ENCODE measurements at places on chromosomes 12 and 14.

GRCh38 chr12:51511546-51512260 is 79.3 kb upstream of the SCN8A start:
- no peak overlapping the region for H3K27ac ChIP-seq
- DNase-seq, result no peak
- H3K4me3 ChIP-seq, result no peak overlapping the region
- H3K4me1 ChIP-seq, result no peaks in the 10 kb centered on the region

- no peak overlapping the region for H3K4me3 ChIP-seq
- H3K27ac ChIP-seq, result no peak overlapping the region
- no peak for DNase-seq
- peaks cover 3% of the 10 kb centered on the region for H3K27me3 ChIP-seq
- peaks cover 4% of the 10 kb centered on the region for H3K4me1 ChIP-seq
These were observed 11.3 kb downstream of the FGF6 start for GRCh38 chr12:4434301-4434700.

GRCh38 chr14:96752125-96752524 is 45.1 kb upstream of the VRK1 start:
- no peak overlapping the region for H3K4me3 ChIP-seq
- peaks cover 13% of the 10 kb centered on the region for H3K27me3 ChIP-seq
- no peaks in the 10 kb centered on the region for H3K36me3 ChIP-seq
- no peak for DNase-seq

GRCh38 chr12:130925666-130926015 is 28.1 kb upstream of the ADGRD1 start:
- DNase-seq, result no peak
- H3K4me1 ChIP-seq, result no peaks in the 10 kb centered on the region
- no peak overlapping the region for H3K4me3 ChIP-seq
- peaks cover 35% of the 10 kb centered on the region for H3K27me3 ChIP-seq
- no peak overlapping the region for H3K27ac ChIP-seq

- no peak overlapping the region for H3K27ac ChIP-seq
- peaks cover under 1% of the 10 kb centered on the region for H3K4me1 ChIP-seq
- no peak for DNase-seq
- H3K27me3 ChIP-seq, result no peaks in the 10 kb centered on the region
- no peak overlapping the region for H3K4me3 ChIP-seq
These were observed 23.1 kb downstream of the FBRSL1 start for GRCh38 chr12:132513070-132513398.

GRCh38 chr14:33809396-33809981 is 141.4 kb downstream of the EGLN3 start:
- H3K4me3 ChIP-seq, result no peak overlapping the region
- no peak for DNase-seq
- peaks cover 10% of the 10 kb centered on the region for H3K27me3 ChIP-seq
- no peaks in the 10 kb centered on the region for H3K36me3 ChIP-seq
- H3K4me1 ChIP-seq, result no peaks in the 10 kb centered on the region

- DNase-seq, result no peak
- no peak overlapping the region for H3K4me3 ChIP-seq
- peaks cover 20% of the 10 kb centered on the region for H3K4me1 ChIP-seq
- no peaks in the 10 kb centered on the region for H3K36me3 ChIP-seq
- H3K27me3 ChIP-seq, result peaks cover 25% of the 10 kb centered on the region
- H3K27ac ChIP-seq, result no peak overlapping the region
These were observed 151.8 kb upstream of the FKBP4 start for GRCh38 chr12:2642896-2643425.

DNA sequence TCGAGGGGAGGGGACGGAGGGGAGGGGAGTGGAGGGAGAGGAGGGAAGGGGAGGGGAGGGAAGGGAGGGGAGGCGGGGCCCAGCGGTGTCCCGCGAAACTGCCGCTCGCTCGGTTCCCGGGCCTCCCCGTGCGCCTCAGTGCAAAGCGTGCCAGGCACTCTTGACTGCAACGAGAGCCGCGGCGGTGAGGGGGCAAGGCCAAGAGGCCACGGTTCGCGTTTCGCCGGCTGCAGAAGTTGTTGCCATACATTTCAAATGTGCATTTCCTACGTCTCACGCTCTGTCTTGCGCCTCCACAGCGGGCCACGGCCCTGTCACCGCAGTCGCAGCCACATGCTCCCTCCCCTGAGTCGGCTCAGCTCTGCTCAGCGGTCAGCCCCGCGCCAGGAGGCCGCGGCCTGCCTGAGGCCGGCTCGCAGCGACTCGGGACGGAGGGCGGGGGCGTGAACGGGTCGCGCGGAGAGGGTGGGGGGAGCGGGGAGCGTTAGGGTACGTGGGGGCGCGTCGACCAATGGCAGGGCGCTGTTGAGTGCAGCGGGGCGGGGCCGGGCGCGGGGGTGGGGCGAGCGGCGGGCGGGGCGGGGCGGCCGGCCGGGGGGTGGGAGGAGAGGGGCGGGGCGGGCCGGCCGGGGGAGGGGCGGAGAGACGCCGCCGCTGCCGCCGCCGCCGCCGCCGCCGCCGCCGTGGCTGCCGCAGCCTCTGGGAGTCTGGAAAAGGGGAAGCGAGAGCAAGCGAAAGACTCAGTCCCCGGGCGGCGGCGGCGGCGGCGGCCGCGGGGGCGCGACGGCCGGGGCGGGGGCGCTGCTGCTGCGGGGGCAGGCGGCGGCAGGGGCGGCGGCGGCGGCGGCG is at the start of gene PPP2R5C:
PPP2R5C (plus strand) TSS at position 678 of the 849 bp plus-strand sequence. CDS start 185 bp downstream, outside the sequence.
- peaks cover 34% of the 10 kb centered on the region for H3K4me1 ChIP-seq
- H3K27ac ChIP-seq, result peak within 1 kb of the TSS; percentile 80
- peaks cover 17% of the 10 kb centered on the region for H3K36me3 ChIP-seq

DNA sequence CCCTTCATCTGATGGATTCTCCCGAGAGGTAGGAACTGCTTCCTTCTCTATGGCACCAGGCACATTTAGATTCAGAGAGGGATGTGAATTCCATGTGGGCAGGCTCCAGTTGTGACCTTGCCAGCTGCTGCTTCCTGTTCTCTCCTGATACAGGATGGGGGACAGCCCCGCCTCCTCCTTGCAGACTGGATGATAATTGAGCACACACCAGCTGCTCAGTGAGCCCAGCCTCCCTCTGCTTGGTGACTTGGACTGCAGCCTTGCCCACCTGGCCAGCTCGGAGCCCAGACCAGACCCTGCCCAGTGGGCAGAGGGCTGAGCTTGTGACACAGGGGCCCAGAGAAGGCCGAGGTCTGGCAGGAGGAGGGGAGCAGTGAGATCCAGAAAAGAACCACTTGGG is 90.2 kb downstream of the CALM1 start:
- no peak overlapping the region for H3K4me3 ChIP-seq
- H3K4me1 ChIP-seq, result peaks cover 11% of the 10 kb centered on the region
- no peak for DNase-seq
- no peaks in the 10 kb centered on the region for H3K36me3 ChIP-seq

DNA sequence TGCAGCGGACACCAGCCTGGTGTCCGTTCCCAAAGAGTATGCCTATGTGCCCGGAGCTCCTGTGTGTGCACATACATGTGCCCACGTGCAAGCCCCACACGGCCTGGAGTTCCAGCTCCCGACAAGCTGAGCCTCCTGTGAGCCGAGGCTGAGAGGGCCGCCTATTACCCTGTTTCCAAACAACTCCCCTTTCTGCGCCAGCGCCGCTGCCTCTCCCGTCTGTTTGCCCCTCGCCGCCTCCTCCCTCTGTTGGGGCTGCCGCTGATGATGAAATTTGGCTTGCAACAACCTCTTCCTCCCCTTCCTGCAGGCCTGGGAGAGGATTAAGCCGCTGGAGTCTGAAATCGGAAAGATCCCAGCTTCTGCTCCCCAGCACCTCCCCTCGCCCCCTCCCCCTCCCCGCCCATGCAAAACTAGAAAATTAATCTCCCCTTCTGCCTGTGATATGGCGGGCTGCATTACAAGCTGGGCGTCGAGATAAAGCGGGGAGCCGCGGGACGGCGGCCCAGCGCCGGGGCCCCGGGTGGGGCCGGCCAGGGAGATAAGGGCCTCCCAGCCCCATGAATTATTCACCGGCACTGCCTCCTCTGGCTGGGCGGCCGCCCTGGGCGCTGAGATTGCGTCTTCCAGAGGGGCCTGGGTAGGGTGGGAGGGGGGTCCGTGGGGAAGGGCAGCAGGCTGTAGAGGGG is 6.8 kb upstream of the ASIC1 start:
- H3K4me3 ChIP-seq, result no peak overlapping the region
- peaks cover 32% of the 10 kb centered on the region for H3K27me3 ChIP-seq
- no peak for DNase-seq
- H3K4me1 ChIP-seq, result peaks cover under 1% of the 10 kb centered on the region
- H3K27ac ChIP-seq, result no peak overlapping the region

DNA sequence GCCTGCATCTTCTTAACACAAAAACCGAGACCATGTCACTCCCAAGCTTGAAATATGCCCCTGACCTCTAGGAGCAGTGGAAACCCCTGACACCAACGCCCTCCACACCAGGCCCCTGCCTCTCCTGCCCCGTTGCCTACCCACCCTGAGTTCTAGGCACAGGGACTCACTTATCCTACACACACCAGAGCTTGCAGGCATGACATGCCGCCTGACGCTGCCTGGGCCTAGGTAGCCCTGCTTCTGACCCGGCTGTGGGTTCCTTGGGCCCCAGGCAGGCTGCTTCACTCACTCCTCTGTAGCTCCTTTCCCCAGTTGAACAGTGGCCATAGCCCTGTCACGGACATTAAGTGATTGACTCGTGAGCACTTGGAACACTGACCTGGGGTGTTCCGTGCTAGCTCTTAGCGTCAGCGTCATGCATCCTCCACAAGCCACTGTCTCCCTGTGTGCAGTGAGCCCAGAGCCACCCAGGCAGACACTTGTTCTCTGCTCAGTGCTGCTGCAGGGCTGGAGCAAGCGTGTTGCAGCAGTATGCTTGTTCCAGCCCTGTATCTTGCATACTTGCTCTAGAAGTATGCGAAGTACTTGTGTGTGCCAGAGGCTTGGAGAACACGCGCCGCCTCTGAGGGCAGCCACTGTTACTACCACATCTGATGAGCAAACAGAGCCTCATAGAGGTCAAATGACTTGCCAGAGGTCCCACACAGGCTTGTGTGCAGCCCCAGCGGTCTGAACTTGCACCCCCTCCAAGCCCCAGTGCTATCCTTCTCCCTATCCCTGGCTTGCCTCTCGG is 15.6 kb downstream of the OTUB2 start:
- no peak overlapping the region for H3K27ac ChIP-seq
- peaks cover 7% of the 10 kb centered on the region for H3K36me3 ChIP-seq
- H3K4me1 ChIP-seq, result peaks cover 1% of the 10 kb centered on the region
- no peak for DNase-seq
- H3K4me3 ChIP-seq, result no peak overlapping the region

All from activated CD8-positive, alpha-beta T cell treated with anti-CD3 and anti-CD28 coated beads for 36 hours (primary cell).